Stimulated activated CD4-positive, alpha-beta T cell treated with anti-CD3 and anti-CD28 coated beads, Interleukin-1b, Interleukin-23, amount 100 ng/mL, for 4 hours (primary cell): ENCODE measurements at places on chromosomes 16 and 17.
A peak's percentile ranks its signal among the peaks of the same experiment; 100 is the strongest.

DNA sequence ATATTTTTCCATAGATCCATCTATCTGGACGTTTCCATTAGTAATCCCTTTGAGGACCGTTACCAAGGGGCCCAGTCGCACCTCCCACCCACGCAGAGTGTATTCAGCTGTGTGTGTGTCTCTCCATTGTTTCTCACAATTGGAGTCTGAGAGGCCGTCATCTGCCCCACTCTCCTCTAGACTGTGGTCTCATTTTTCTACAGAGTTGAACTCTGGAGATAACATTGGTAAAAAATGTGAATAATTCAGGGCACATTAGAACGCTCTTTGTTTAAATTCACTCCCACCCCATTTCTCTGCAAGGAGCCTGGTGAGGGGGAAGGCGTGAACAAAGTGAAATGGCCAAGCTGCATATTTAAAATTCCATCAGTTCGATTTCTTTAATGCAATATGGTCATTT is 333.1 kb upstream of the MAF start:
- no peak for DNase-seq

GRCh38 chr17:20153231-20153630 is 144.1 kb downstream of the SPECC1 start:
- no peak for DNase-seq

GRCh38 chr17:56172517-56172982 is 19.3 kb downstream of the ANKFN1 start:
- DNase-seq, result no peak

GRCh38 chr17:55722742-55723487 is at the start of gene TMEM100:
Gene TMEM100, minus strand, starts transcription at chr17:55722864. Its CDS starts 1,794 bp downstream, at chr17:55721070.
- no peak for DNase-seq

GRCh38 chr16:86044241-86044671 is 145.3 kb downstream of the IRF8 start:
- peak; percentile 6 for DNase-seq

- DNase-seq, result no peak
Measured at GRCh38 chr17:27343294-27343693, 49.4 kb downstream of the WSB1 start.

DNA sequence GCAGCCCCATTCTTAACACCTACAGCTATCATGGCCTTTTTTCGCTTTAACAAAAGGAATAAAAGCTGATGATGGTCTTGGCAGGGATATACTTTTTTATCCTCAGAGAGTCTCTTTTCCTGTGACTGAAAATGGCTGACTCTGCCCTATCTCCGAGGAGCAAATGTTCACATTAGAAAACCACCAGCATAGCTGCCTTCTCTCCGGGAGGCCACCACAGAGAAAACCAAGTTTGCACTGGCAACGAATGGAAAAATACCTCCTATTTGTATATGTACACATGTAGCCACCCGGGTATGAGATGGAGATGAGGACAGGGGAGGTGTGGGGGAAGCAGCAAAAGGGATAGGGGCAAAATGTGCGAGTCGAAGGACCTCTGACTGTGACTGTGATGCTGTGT is 88.2 kb downstream of the STX8 start:
- no peak for DNase-seq

DNA sequence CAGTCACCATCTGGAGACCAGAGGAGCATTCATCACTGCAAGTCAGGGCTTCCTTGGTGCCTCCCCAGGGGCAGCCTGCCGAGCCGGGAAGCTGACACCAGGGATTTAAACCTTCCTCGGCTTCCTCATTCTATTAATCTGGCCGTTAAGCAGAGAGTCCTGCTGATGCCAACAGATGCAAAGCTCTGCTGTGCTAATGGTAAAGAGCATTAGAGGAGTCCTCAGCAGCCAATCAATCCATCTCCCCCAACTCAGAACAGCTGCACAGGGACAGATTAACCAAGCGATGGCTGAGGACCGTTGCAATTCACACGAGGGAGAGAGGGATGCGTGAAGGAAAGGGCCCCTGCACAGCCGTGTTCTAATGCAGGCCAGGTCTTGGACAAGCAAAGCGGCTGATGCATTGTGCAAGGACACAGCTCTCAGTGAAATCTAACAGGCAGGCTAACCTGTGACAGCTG is 116.6 kb downstream of the XYLT1 start:
- DNase-seq, result no peak

- DNase-seq, result no peak
Measured at GRCh38 chr16:73771196-73772064, 525.2 kb upstream of the PSMD7 start.

GRCh38 chr16:75614066-75614897 is 8.8 kb downstream of the ADAT1 start:
- no peak for DNase-seq

- DNase-seq, result no peak
Measured at GRCh38 chr16:20216591-20217217, 110.6 kb downstream of the GP2 start.

GRCh38 chr17:9360677-9361081 is 214.9 kb downstream of the STX8 start:
- no peak for DNase-seq
